Hepatic stellate cell (primary cell): ENCODE measurements at places on chromosomes 12 and 14.

DNA sequence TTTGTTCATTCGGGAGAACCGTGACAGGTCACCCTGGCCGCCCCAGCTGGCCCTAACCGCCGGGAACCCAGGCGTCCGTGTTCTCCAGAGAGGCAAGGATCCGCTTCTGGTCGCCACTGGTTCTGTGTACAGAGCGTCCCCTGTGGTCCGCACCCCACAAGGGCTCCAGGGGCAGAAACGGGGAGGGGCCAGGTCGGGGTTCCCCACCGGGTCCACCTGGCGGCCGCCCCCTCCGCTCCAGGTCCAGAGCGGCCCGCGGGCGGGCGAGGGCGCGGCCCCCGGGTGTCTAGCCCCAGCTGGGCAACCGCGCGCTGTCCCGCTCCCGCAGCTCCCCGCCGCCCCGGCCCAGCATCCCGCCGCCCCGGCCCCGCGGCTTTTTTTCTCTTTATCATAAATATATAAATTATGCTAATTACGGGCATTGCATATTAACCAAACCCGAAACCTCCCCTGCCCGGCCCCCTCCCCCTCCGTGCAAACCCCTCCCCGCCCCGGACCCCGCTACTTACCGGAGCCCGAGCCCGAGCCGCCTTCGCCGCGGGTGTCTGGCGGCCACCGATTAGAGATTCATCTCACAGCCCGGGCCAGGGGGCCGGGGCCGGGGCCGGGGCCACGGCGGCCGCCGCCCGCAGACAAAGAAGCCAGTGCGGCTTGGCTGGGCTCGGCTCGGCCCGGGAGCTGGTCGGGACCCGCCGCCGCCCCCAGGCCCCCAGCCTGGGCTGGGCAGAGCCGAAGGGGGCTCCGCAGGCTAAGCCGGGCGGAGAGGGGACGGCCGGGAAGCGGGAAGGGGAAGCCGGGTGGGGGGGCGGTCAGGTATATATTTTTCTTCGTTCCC lies 512 bp downstream of the POU6F1 start:
- peak; percentile 65 for DNase-seq

GRCh38 chr12:49646871-49647654 lies 23.7 kb downstream of the PRPF40B start:
- DNase-seq = no peak

DNA sequence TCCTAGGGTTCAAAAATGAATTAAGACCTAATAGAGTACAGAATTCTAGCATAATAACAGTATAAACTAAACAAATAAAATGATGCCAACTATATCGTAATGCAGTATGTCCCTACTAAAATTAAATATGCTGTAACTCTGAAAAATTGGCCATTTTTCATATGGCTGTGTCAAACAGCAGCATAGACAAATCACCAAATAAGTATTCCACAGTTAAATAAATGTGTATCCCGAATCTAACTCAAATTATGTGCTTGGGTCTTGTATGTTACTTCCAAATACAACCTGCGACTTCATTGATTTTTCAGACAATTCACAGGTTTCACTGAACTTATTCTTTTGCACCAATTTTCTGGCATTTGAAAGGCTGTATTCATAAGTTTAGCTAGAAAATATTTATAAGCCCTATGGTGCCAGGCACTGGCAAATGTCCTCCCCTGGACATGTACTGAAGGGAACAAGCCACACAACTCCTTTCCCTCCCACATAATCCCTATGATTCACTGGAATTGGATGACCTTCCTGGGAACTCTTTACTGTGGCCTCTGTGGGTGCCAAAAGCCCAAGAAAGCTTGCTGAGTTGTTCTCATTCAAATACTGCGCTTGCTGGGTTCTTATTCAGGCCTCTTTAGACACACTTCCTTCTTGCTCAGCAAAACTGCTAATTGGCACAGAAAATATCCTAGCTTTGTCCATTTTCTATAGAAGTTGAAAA lies 108.8 kb downstream of the KITLG start:
- DNase-seq = peak; percentile 14

DNA sequence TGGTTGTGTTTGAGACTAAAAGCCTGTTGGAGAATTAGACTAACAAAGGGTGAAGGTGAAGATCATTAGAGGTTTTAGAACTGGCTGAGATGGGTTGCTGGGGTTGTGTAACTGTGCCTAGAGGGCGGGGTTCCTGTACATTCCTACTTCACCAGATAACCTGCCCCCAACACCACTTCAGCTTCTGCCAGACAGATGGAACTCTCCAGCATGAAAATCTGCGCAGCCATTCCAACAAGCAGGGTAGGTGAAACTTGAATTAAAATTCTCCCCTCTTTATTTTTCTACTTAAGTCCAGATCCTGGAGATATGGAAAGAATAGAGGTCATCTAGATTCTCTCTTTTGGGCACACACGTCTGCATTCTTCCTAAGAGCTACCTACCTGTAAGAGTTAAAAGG lies 6.0 kb downstream of the FOXG1 start:
- DNase-seq = no peak

GRCh38 chr12:68932961-68933893 lies at the start of gene CPM:
Gene CPM (minus strand): TSS chr12:68933171. CDS start chr12:68932837, 334 bp downstream.
- DNase-seq = peak; percentile 49
